ENCODE measurements at places on chromosomes 5 and 9. TPM values are rescaled to one million over a fixed set of nuclear protein-coding genes. Genes with fewer than 3 reads are reported as not detected.

- DNase-seq: no peak
- no peak overlapping the region for H3K4me3 ChIP-seq
- H3K36me3 ChIP-seq: no peaks in the 10 kb centered on the region
- H3K27ac ChIP-seq: no peak overlapping the region
- peaks cover 11% of the 10 kb centered on the region for H3K27me3 ChIP-seq
Observed at GRCh38 chr9:94478755-94479730, 75.8 kb upstream of the PCAT7 start.

DNA sequence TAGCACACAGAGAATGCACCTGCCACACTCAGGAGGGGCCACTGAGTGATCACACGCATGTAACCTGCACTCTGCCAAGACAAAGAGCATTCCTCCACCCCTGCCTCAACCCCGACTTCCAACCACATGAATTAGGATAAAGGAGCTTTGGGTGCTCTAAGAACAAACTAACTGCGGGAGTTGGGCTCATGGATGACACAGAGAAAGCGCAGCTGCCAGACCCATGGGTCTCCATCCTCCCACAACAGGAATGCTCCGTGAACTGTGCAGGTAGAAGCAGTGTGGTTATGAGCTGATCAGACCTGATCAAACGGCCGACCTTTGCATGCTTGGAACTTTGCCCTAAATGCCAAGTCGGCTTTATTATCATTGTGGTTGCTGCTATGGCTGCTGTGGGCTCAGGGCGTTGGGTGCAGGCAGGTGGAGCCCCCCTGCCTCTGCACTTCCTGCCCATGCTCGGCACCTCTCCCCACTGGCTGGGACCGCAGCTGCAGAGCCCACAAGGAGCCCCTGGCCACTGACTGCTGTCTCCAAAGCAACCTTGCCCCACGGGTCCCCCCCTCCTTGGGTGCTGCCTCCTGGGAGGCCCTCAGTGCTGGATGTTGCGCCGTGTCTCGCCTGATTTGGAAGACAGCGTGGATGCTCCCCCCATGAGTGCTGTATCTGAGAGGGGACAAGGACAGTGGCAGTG is 2.6 kb upstream of the SLC6A3 start:
- H3K27ac ChIP-seq: no peak overlapping the region
- H3K27me3 ChIP-seq: peaks cover 42% of the 10 kb centered on the region
- H3K4me1 ChIP-seq: peaks cover 29% of the 10 kb centered on the region
- DNase-seq: peak; percentile 67
- no peak overlapping the region for H3K4me3 ChIP-seq
- no peaks in the 10 kb centered on the region for H3K36me3 ChIP-seq

Gene TXN
- 398 TPM for total RNA-seq

Gene CER1
- total RNA-seq: not detected

Gene FANCC
- 12.4 TPM for total RNA-seq

- no peaks in the 10 kb centered on the region for H3K36me3 ChIP-seq
- no peaks in the 10 kb centered on the region for H3K4me1 ChIP-seq
- no peak for DNase-seq
- H3K27me3 ChIP-seq: peaks cover 1% of the 10 kb centered on the region
- H3K27ac ChIP-seq: no peak overlapping the region
- H3K4me3 ChIP-seq: no peak overlapping the region
Observed at GRCh38 chr5:112049738-112050137, 292.7 kb upstream of the NREP start.

Gene MCC
- 4.9 TPM for total RNA-seq

DNA sequence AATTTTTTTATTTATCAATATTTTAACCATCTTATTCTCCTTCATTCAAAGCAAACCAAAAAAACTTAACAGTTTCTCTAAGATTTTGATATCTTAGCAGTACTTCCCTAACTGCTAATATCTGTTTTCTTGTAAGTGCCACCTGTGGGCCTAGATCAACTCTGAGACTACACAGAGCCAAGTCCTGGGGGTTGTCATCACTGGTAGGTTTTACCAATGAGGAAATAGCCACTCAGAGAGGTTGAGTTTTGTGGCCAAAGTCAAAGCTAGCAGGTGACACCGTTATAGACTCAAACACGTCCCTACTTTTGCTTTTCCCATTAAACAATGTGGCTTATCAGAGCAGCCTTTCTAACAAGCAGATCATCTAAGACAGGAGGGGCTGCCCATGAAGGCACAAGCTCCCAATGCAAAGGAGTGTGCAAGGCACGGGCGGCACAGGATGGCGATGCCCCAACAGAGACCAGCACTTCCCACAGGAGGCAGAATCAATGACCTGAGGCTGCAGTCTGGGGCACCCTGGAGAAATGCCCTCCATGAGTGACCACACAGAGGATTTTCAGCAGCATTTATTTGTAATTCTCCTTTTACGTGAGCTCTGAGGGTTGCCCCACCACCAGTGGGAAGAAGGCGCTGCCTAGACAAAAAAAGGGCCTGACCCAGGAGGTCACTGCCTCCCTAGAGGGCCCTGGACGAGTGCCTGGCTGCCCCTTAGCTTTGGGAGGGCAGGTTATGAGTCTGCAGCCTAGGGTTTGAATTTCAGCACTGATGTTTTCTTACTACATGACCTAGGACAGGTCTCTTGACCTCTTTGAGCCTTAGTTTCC is 7.4 kb downstream of the TBC1D2 start:
- peaks cover 4% of the 10 kb centered on the region for H3K4me1 ChIP-seq
- no peak for DNase-seq
- no peak overlapping the region for H3K27ac ChIP-seq
- H3K36me3 ChIP-seq: peaks cover 1% of the 10 kb centered on the region
- no peaks in the 10 kb centered on the region for H3K27me3 ChIP-seq

Data from activated CD8-positive, alpha-beta T cell treated with anti-CD3 and anti-CD28 coated beads for 36 hours (primary cell).